DMS79 (cell line): ENCODE measurements at places on chromosomes 11 and 22.
A peak's percentile ranks its signal among the peaks of the same experiment; 100 is the strongest.

DNA sequence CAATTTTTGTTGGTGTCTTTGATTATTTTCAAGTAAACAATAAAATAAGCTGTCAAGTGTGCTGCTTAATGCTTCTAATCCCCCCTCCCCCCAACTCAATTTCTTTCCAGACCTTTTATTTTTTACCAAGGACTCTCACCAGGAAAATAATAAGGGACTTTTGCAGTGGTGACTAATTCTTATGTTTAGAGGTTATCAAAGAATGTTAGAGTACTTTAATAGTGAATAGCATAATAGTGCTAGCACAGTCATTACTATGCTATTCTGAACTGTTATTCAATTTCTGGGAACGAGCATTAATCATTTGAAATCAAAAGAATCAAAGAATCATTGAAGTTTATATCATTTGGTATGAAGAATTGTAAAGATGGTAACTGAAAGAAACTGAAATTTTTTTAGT is 251.4 kb downstream of the DDX10 start:
- DNase-seq: no peak

- peak; percentile 30 for DNase-seq
Measured at GRCh38 chr11:126391286-126391954, 35.9 kb downstream of the ST3GAL4 start.

GRCh38 chr22:29393019-29393608 is 4.7 kb upstream of the AP1B1 start:
- no peak for DNase-seq

DNA sequence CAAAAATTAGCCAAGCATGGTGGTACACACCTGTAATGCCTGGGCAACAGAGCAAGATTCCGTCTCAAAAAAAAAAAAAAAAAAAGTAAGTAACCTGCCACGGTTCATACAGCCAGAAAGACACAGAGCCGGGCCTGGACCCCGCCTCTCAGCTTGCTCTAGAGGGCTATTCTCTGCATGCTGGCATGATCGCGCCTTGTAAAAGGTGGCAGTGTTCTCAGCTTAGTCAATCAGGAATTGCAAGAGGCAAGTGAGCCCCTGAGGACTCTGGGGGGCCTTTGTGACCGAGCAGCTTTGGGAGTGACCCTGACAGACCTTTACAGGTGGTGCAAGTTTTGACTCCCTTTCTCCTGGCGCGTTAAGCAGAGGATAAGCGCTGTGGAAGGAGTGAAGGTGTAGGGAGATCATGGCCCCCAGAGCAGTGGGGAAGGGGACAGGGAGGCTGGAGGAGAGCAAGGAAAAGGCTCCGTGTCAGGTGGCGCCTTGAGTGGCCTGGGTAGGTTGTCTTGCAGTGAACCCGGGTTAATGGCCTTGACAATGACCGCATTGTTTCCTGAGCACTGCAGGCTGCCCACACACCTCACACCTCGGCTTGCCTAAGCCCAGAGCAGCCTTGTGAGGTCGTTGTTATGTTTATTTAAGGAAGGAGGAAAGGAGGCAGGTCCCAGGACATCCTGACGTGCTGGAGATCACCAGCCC is 48.9 kb downstream of the CDPF1 start:
- no peak for DNase-seq

DNA sequence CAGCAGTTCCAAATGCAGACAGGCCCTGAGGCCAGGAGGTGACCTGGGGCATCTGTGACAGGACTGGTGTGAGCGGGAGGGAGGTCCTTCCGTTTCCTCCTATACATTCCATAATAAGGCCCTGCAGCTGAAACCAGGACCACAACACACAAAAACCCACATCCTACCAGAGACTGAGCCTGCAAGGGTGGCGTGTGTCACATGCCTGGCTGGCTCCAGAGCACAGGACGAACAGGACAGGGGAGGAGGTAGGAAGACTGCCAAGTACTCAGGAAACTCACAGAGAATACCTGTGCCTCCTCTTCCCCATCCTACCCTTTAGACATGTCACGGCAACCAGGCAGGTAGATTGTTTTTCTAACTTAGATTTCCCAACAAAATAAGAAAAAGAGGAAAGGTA is 103.9 kb downstream of the ARL14EP start:
- DNase-seq: no peak

- no peak for DNase-seq
Measured at GRCh38 chr11:116853461-116854073, 16.1 kb upstream of the APOA1 start.

GRCh38 chr11:33785609-33786008 is 11.3 kb upstream of the FBXO3 start:
- no peak for DNase-seq

GRCh38 chr11:103228807-103229206 is 119.6 kb downstream of the DYNC2H1 start:
- DNase-seq: no peak

DNA sequence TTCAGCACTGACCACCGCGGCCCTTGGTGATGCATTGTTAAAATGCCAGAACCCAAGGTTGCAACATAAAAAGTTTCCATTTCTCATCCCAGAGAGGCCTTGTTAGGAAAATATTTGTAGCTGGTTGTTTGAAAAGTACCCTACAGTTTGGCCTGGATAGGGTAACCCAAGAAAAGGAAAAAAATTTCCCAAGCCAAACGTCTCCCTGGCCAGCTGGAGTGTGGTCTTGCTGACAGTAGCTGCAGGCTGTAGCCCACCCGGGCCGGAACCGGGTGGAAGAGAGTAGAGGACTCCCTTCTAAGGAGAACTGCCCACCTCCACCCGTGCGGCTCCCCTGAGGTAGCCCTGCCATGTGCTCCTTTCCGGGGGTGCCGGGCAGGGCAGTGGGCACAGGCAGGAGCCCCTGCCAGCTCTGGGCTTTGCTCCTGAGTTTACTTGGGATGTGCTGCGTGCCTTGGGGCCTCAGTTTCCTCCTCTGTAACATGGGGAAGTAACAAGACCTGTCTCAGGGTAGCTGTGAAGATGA is 38.5 kb downstream of the IGHMBP2 start:
- DNase-seq: no peak

DNA sequence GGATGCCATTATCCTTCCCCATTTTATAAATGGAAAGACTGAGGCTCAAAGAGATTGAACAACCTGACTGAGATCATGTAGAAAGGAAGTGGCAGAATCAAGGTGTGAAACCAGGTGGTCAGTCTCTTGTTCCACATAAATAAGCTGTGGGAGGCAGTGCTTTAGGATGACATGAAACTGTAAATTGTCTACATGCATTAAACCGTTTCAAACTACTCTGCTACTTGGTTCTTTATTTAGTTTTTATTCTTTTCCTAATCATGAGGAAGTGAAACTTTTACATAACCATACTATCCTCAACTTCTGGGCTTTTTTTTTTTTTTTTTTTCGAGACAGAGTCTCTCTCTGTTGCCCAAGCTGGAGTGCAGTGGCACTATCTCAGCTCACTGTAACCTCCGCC is 34.9 kb downstream of the CADM1 start:
- no peak for DNase-seq

DNA sequence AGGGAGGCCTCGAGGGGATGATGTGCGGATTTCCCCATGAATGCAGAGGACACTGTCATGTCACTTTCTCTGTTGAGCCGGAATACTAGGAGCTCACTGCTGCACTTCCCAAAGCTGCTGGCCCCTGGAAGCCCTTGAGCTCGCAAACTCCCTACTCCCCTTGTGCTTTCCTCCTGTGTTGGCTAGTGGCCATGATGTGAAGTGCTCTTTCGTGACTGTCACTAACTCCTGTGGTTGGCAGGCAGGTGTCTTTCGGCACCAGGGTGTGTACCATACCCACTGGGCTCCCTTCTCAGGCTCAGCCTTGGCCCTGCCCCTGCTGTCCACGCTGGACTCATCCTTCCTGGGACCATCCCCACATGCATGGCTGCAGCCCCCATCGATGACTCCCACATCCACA is 86.2 kb downstream of the BTBD10 start:
- DNase-seq: peak; percentile 78

DNA sequence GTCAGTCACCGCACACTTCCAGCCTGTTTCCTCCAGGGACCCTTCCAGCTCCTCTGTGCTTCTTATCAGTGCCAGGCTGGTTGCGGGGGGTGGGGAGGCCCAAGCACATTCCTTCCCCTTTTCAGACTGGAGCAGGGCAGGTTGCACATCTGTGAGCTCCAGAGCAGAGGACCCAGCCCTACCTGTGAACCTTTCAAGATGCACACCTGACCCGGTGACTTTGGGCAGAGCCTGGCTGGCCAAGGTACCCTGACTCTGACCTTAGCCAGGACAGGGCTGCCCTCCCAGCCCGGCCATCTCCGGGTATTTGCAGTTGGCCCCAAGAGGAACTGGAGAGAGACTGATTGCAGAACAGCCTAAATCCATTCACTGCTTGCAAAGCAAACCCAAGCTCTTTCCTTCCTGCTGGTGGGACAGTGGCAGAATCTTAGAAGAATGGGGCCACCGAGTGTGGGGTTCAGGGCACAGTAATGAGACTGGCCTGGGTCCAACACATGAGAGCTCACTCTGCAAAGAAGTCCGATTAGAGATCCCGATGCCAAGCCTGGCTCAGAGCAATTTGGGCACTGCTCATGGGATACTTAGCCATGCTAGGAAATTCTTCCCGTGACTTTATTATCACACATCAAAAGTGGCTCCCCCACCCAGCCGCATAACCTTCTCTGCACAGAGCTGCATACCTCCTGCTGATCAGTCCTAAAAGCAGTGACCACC is 64.7 kb upstream of the CCND1 start:
- DNase-seq: no peak

DNA sequence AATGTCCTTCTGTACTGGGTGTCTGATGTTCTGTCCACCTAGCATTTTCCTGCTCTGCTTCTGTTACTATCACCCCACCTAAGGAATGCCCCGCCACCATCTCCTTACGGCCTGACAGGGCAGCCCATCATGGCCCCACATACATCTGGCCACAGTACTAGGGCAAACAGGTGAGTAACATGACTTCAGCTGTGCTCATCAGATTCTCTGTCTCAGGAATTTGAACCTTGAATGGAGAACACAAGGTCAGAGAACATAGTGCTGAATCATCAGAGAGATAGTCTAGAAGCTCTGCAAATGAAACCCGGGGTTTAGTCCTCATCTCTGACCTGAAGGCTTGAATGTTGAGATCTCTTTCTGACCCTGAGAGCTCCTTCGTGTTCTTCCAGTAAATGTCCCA is 32.4 kb downstream of the ZC3H12C start:
- no peak for DNase-seq

DNA sequence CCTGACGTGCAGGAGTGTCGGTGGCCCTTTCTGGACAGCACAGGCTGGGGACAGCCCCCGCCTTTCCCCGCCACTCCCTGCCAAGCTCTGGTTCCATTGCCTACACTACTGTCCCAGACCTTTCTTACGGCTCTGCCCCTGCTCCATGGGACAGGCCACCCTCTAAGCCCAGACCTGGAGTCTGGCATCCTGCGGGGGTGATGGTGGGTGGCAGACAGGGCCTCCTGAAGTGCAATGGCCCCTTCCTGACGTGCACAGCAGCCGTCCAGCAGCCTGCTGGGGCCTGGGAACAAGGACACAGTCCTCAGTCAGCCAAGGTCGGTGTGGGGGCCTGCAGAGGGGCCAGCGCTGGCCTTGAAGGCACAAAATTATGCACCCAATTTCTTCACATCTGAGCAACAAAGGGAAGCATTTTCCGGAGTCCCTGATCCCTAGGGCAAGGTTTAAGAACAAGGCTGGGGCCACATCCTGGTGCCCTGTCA is 79.7 kb upstream of the KCNQ1OT1 start:
- DNase-seq: no peak

- DNase-seq: no peak
Measured at GRCh38 chr11:48047616-48048015, 67.3 kb downstream of the PTPRJ start.
